Lung microvascular endothelial cell (primary cell): ENCODE measurements at places on chromosomes 4 and X. TPM values are rescaled to one million over a fixed set of nuclear protein-coding genes. Genes with fewer than 3 reads are reported as not detected.

Gene IL3RA
- total RNA-seq: 15.5 and 19.6 TPM in 2 replicates

GRCh38 chrX:121052122-121052521 is 4.7 kb downstream of the GLUD2 start:
- no peak for DNase-seq

DNA sequence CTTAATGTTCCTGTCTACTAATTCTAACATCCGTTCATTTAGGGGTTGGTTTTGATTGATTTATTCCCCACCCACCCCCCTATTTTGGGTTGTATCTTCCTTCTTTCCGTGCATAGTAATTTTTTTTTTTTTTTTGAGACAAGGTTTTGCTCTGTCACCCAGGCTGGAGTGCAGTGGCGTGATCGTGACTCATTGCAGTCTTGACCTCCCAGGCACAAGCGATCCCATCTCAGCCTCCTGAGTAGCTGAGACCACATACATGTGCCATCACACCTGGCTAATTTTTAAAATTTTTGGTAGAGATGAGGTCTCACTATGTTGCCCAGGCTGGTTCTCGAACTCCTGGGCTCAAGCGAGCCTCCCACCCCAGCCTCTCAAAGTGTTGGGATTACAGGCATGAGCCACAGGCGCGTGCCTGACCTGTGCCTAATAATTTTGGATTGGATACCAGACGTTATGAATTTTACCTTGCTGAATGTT is 79.9 kb downstream of the ZFX start:
- DNase-seq: no peak

Gene C4orf50
- under 0.01 TPM in 2 replicates for total RNA-seq

DNA sequence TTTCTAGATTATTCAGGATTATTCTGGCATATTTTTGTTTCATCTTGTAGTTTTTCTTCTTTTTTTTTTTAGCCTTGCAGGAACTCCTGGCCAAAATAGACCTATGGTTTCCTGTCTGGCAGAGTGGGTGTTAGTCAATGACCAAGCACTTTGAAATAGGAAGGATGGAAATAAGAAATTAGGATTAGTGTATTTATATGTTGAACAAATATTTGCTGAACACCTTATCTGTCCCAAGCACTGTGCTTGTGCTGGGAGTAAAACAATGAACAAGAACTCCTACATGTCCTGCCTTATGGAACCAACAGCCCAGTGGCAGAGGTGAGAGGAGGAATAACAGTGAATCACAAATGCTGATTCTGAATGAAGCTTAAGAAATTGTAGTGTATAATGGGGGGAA is 4.5 kb downstream of the MMRN1 start:
- DNase-seq: peak; percentile 54

Gene ZMYM3
- 7.9 and 8.5 TPM in 2 replicates for total RNA-seq

GRCh38 chr4:158861281-158861680 is 92.5 kb downstream of the FNIP2 start:
- no peak for DNase-seq

Gene NXF2
- not detected in 2 replicates for total RNA-seq

DNA sequence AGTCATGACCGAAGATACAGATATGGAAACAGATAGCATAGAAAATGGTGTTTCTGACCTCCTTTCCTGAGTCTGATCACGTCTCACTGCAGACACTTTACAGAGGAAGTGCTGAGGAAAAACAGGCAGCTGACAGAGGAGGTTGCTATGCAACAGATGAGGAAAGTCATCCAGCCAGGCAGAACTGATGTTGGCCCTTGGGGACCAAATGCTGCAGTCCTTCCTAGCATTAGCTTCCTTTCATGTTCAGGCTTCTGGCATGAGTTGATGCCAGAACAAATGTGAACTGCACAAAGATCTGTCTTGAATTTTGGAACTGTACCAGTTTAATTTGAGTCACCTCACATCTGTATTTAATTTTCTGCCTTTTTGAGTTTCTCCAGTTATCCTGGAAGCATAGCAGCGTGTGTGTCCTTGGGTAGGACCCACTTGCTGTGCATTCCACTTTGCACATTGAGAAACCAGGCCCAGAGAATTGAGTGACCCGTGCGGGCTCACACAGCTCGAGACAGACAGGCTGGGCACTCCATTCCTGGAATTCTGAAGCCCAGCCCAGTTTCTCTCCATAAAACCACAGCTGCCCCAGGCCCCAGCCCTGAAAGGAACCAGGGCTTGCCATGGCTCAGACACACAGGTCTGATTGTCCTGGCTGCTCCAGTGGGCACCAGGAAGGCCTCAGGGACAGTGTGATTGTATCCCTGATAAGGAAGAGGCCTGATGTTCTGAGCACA is 1.4 kb upstream of the MAGED1 start:
- peak; percentile 43 for DNase-seq

Gene PCSK1N
- total RNA-seq: under 0.01 and 0.20 TPM in 2 replicates

Gene F8A2
- not detected in 2 replicates for total RNA-seq

Gene SLC26A1
- under 0.01 and 0.20 TPM in 2 replicates for total RNA-seq

DNA sequence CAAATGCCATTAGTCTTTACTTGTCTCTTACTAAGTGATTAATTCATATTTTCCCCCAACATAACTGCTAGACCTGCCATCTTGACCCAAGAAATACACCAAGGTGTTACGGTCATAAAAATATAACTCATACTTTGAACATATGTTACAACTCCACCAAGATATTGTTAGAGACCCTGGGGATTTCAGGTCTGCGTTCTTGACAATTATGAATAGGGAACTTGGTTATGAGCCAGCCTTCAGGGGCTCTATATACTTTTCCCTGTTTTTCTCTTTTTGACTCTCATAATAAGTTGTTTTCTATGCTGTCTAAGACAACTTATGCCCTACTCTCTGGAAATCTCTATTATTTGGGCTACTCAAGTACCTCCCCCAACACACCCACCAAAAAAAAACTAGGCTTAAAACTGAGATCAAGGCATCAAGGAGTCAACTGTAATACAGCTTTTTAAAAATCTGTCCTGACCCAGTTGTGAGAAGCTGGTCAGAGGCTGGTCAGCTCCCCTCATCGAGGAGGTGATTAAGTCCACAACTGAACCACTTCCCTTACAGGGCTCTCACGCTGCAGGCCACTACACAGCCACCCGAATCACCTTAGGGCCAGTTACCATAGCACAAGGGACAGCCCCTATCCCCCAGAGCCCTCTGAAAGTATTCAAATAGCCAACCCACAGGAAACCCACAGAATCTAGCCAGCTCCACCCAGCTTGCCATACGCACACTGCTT is 10.5 kb upstream of the TLR3 start:
- no peak for DNase-seq

- DNase-seq: no peak
These were observed 40.3 kb upstream of the FHL1 start for GRCh38 chrX:136106920-136107528.

Gene GJB1
- total RNA-seq: not detected in 2 replicates

DNA sequence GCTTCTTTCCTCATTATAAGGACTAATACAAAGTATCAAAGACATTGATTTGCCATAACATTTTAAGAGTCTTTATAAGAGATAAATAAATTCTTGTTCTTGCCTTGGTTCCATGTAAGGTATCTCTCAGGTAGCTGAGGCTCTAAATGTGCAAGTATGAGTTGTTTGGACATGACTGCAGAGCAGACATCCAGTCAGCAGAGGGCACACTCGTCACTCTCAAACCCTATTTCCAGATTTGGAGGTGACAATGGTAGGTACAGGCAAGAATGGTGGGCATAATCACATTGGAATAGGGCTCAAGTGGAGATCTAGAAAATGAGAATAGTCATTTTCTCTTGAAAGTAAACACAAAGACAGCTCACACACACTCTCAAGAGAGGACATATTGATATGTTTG is 133.3 kb upstream of the ZIC3 start:
- peak; percentile 4 for DNase-seq

DNA sequence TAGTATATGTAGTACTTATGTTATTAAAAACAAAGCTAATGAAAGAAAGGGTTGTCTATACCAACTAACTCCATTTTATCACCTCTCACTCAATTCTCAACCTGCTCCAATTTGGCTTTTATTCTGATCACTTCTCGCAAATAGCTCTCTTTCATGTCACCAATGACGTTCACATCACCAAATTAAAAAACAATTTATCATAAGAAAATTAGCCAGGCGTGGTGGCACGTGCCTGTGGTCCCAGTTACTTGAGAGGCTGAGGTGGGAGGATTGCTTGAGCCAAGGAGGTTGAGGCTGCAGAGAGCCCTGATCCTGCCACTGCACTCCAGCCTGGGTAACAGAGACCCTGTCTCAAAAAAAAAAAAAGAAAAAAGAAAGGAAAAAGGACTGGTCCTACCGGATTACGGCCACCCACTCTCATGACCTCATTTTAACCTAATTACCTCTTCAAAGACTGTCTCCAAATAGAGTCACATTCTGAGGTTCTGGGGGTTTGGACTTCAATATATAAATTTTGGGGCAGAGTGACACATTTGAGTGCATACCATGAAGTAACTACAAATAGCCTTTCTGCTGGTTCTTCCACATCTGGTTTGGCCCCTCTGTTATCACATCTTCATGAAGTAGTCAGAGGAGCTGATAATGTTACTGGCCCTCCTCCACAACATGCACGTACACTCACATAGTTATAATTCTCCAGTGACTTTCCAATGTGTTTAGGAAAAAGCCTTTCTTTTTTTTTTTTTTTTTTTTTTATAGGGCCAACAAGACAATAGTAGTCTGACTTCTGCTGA is 15.8 kb upstream of the RBMX start:
- no peak for DNase-seq

DNA sequence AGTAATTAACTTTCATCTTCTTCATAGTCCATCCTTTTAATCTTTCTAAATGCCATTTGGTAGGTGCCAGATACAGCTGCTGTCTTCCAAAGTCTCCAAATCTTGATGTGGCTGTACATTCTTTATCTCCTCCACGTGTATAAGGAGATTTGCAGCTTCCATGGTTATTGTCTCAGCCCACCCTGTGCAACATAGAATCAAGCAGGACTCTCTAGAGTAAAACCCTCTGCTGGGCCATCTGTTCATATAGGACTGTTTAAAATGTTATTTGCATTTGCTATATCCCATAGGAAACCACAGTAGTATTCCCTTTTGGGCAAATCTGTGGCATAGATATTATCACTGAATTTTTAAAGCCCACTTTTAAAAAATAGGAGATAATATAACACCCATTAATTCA is 527.2 kb upstream of the EPHA5 start:
- no peak for DNase-seq

DNA sequence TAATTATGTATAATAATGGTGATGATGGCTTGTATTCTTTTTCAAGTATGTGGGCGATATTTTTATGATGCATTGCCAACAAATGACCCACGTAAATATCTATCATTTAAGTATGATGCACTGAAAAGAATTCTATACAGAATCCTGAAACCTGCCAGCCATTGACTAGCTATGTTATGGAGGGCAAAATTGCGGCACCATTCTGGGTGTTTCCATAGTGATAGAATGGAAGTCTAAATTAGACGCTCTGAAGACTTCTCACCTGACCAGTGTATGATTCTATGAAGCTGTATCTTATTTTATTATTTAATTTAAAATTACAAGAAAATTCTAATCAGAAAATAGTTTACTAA is 677 bp upstream of the CENPC start:
- DNase-seq: no peak

- DNase-seq: no peak
These were observed 115.0 kb downstream of the VCX3B start for GRCh38 chrX:8579602-8580001.

DNA sequence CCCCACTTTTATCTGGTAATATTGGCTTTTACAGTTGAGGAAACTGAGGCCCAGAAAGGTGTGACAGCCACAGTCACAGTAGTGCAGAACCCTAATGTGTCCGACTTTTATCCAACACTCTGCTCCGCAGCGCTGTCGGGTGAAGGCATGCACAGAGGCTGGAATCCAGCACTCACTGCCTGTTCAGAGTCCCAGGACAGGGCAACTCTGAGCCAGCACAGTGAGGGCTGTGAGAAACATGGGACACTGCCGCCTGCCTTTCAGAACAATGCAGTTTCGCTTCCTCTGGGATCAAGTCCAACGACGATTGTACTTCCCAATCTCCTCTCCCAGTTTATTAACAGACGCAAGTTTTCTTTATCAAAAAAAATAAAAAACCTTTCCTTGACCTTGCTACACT is 41.9 kb upstream of the PDGFRA start:
- DNase-seq: peak; percentile 77

DNA sequence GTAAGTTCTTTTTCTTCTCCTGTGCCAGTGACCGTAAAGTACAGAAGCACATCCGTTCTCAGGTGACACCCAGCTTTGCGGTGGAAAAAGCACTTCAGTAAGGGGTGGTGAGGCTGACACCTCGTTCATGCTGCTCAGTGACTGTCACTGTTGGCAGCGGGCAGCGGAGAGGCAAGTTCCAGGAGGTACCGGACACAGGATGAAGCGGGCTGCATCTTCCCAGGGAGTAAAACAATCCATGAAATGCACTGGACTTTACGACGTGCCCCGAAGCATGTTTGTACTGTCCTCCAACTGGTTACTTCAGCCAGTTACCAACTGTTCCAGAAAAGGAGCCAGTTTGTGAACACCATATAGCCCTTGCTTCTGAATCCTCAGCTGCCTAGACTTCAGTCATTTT is 110.7 kb downstream of the ZNF827 start:
- no peak for DNase-seq

DNA sequence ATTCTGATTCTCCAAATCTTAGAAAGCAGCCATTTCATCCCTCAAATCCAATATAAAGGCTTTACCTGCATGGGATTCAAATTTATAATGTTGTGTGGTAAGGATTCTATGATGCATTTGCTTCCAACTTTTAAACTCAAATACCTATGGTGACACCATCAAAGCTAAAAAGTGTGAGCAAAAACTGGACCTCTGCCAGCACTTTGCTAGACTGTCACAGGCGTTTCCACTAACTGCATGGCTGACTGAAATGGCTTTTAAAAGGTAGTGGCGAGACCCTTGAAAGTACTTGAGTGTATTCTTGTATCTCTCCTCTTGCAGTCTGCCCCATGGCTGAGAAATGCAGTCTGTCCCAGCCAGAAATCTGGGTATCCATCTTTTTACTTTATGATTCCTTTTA is 169.4 kb downstream of the AMELX start:
- peak; percentile 11 for DNase-seq

- DNase-seq: no peak
These were observed 1499.4 kb upstream of the PCDH7 start for GRCh38 chr4:29220761-29221160.

DNA sequence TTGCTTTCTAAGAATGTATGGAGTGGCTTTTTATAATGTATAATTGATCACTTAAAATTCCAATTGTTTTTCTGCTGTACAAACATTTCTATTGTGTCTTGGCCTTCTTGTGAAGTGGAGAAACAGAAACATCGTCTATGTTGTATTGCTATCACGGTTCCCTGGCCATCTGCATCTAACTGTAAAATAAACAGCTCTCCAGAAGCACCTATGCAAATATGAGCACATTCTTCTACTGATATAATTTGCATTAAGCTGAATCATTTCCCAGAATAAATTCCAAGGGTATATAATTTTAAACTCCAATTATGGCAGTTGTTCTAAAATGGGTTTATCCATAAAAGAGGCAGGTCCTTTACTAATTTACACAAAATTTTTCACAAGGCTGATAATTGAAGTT is 261.6 kb upstream of the STS start:
- no peak for DNase-seq

GRCh38 chr4:54109241-54110018 is 9.5 kb downstream of the GSX2 start:
- DNase-seq: no peak
